ENCODE measurements at places on chromosomes 7 and 10.

DNA sequence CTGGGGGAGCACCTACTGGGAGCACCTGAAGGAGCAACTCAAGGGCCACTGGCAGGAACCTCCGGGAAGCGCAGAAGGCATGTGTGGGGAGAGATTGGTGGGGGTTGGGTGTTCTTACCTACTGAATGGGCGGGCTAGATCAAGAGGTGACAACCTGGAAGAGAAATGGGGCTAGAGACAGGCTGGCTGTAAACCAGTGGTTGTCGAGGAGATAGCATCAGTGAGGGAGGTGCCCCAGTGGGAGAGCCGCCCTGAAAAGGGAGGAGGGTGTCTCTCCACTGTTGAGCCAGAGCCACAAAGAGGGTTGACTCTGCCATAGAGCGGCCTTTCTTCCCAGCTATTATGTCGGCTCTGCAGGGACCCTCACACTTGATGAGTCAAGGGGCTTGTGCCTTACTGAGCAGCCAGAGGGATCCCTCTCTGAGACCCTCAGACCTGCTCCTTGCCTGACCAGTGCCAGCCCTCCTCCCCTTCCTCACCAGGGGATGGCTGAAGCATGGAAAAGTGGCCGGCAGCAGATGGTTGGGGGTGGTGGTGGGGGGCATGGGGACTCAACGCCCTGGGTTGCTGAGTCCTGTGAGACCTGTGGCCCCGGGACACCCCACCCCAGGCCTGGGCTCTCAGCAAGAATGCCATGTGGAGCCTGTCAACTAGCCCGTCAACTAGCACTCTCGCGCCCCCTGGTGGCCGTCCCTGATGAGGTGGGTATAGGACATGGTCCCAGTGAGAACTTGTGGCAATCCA is 36.4 kb upstream of the PURB start:
- peak; percentile 99 for DNase-seq

DNA sequence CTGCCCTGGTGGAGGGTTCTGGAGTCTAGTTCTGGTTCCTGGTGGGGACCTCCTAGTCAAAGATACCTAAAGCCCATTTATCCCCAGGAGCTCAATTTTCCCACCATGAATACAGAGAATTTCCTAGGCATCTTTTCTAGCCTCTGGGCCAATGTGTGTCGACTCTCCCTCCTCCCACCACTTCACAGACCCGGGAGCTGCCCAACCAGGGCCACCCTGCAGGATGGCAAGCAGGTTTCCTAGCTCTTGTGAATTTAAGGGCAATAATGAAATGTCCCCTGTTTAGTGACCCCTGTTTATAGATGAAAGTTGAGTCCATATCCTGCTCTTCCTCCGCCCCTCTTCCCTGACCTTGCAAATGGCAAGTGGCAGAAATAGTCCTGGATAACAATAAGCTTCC is 9.4 kb downstream of the DLX5 start:
- DNase-seq = no peak

DNA sequence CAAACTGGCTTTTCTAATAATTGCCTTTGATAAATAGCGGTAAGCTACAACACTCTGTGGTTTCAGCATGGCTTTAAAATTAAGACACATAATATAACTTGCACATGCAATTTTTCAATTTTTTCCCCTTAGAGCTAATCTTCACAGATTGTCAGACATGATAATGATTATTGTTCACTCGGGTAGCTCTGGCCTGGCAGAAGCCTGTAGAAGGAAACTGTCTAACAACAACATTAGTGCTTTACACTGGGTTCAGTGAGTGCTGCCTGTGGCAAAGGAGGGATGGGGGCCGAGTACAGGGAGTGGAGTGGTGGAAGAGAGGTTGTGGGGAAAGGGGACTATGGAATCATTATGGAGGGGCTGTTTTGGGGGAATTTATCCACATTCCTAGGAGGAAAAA is 67.2 kb upstream of the AUTS2 start:
- no peak for DNase-seq

GRCh38 chr7:157875230-157876179 is 538.7 kb downstream of the DNAJB6 start:
- peak; percentile 47 for DNase-seq

- no peak for DNase-seq
These were observed 81.3 kb downstream of the CDK6 start for GRCh38 chr7:92754919-92755581.

DNA sequence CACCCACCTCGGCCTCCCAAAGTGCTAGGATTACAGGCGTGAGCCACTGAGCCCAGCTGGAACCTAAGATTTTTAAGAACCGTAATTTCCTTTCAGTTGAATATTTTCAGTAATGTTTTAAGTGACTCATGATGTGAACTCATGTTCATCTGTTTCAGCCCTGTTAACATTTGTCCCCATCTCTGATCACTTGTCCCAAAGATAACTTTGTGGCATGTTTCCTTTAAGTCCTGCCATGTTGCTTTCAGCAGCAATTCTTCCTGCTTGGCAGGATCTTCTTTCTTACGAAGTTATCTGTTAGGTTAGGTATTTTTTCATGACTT is 19.3 kb downstream of the ZRANB1 start:
- no peak for DNase-seq

DNA sequence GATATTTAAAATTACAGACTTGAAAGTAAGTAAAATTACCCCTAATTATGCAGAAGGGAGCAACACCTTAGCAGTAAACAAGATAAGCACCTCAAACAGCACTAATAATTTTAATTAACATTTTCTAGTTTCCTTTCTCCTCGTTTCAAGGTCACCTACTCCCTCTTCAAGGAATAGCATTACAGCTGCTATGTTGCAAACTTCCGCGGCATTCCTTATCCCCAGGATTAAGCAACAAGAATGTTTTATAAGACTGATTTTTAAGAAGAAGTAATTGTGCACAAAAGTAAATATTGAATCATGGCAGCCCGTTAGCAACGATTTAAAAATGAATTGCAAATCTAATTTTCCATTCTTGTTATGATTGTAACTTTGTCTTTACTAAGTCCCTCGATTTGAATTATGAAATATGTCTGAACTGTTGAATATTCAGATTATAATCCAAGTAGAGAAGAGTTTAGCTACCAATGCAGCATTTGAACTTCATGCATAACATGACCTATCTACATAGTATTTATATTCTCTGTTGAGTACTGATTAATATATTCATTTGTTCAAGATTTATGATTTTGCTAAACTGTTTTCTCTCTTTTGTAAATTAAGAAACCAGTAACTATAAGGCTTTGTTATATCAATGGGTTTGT is 593.5 kb upstream of the MGMT start:
- no peak for DNase-seq

- no peak for DNase-seq
These were observed 64.9 kb downstream of the CTTNBP2 start for GRCh38 chr7:117808341-117808757.

DNA sequence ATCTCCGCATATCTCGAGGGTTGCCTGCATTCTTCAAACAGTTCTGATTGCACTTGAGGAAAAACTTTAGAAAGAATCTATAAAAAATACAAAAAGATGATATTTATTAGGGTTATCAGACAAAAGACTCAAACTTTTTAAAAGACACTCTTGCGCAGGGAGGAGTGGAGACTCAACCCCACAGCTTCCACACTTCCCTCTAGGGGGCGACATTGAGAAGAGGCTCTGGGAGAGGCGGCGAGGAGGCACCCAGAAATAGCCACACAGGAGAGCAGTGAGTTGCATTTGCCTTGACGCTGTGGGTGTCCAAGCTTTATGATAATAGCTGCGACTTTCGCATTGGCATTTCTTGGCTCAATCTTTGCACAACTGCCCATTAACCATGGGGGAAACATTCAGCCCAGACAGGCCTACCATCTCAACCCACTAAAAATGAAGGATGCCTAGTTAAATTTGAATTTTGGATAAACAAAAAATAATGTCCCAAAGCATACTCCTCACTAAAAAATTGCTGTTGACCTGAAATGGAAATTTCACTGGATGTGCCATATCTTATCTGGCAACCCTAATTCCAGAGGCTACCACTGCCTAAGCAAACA is 86.2 kb downstream of the EBF3 start:
- peak; percentile 11 for DNase-seq

DNA sequence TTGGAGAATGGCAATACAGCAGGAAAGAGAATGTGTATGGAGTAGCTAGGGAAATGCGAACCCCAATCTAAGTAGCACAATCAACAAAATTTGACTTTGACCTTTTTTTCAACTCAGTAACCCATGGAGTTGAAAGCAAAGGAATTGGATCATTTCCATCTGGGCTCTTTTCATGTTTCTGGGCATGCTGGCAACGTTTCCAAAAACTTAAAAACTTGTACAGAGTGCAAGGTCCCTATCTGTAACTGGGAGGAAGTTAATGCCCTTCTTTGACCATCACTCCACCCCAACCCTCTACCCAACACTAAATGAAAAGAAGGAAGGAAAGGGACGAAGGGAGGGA is 1.3 kb upstream of the HIBADH start:
- no peak for DNase-seq

DNA sequence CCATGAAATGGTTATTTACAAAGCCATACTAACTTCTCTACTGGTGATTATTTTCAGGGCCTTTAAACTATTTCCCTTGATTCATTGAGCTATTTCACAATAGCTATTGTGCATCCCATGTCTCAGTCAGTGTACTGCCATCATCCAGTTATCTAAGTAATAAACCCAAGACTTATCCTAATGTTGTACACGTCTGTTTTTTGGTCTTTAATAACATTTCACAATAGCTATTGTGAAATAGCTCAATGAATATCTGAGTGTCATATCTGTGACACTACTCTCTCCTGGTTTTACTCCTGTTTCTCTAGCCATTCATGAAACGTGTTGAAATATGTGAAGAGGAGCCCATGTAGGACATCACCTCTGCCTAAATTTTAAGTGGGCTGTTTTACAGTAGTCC is 36.5 kb upstream of the TMEM140 start:
- DNase-seq = no peak

GRCh38 chr7:142345811-142346210 is 88.0 kb upstream of the PRSS58 start:
- DNase-seq = peak; percentile 30

DNA sequence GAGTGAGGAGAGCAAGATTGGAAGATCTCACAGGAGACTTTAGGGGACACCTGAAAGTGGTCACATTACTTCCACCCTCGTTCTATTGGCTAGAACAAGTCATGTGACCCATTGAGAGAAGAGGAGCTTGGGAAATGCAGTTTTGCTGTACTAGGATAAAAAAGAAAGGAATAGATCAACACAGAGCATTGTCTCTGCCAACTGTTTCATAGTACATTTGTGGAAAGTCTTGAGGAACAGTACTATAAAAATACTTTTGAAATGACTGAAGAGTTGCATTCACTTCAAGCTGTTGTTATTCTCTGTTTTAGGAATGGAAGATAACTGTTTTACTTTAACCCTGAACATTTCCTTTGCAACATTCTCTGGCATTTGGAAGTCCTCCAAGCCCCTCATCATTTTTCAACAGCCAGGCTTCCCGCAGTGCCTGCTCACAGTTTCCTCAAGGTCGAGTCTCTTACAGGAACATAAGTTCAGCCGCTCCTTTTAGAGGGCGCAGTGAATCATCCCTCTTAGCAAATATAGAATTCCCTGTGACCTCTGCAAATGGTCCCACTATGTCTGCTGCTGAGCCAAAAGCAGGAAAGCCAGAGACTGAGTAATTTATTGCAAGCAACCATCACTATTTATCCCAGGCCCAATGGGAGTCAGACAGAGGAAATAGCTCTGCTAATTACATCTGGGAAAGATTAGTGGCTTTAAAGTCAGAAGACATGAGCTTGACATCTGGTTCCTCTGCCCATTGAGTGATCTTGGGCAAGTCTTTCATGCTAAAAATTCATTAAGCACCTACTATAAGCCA is 40.7 kb downstream of the MRPL32 start:
- DNase-seq = no peak
